Renal cortical epithelial cell (primary cell): ENCODE measurements at places on chromosomes 11 and 22.
A peak's percentile ranks its signal among the peaks of the same experiment; 100 is the strongest.

DNA sequence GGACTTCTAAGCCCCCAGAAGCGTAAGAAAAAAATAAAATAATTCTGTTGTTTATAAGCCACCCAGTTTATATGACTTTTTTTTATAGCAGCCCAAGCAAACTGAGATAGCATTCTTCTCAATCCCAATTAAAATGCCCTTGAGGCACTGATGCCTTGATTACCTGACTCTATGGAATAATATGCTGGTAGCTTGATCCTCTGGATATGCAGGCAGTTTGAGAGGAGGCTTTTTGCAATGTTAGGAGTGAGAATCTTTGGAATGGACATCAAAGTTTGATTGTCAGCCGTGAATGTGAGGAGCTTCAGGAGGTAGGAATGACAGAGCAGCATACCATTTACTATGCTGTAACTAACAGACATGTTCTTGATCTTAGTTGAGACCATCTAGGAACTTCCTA is 275.6 kb downstream of the AASDHPPT start:
- no peak for DNase-seq

- no peak for DNase-seq
Measured at GRCh38 chr11:112558691-112559090, 298.0 kb upstream of the PLET1 start.

- DNase-seq, result no peak
Measured at GRCh38 chr11:8442301-8442700, 151.7 kb downstream of the STK33 start.

- no peak for DNase-seq
Measured at GRCh38 chr11:9396752-9397151, 12.3 kb downstream of the IPO7 start.

- DNase-seq, result no peak
Measured at GRCh38 chr22:33986167-33986771, 66.0 kb upstream of the LARGE1 start.

DNA sequence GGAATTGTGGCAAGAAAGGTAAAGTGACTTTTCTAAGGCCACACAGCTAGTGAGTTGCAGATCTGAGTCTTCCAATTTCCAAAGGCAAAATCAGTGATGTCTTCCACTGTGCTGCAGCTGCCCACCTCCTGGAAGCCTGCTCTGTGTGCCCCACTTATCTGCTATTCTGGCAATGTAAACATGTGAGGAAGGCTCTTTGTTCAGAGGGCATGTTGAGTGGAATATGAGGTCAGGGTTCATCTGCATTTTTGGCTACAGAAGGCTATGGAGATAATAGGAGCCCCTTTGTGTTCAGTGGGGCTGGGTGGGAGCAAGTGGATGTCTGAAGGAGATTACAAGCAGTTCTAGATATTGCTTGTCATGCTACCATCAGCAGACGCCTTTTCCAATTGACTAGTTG is 396.2 kb downstream of the BUD13 start:
- DNase-seq, result no peak

DNA sequence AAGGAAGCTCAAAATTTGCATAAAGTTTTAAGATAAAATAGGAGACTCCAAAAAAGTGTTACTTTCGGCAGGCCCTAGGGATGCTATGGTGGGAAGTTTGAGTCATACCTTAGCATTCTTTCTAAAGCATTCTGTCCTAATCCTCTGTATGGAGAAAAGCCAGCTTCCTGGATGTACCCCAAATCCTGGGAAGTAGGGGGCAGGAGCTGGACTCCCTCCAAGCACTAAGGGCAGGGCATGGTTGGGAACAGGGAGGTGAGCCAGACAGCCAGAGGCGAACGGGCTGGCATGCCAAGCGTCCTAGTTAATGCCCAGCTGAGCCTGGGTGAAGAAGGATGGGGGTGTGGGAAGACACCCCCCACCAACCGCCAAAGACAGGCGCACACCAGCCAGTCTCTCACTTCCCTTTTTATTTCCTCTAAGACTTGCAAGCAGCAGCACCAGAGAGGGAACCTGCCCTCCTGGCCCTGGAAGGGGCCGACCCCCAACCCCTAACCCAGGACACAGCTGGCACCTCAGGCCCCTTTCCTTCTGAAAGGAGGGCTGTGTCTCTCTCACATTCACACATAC is 23.9 kb downstream of the RTN4RL2 start:
- DNase-seq, result no peak

DNA sequence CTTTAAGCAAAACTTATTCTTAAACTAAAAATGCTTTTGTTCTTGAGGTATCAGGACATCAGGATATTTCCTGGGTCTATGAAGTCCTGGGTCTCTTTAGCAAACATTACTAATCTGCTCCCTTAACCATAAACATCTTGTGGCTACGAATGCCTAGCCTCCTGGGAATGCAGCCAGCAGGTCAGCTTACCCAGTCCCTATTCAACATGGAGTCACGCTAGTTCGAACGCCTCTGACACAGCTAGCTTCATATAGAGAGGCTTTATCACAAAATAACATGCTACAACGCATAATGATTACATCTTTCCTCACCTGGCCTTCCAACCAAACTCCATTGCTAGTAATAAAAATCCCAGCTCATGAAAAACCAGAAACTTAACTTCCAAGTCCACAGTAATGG is 17.5 kb upstream of the FIBIN start:
- DNase-seq, result peak; percentile 40

DNA sequence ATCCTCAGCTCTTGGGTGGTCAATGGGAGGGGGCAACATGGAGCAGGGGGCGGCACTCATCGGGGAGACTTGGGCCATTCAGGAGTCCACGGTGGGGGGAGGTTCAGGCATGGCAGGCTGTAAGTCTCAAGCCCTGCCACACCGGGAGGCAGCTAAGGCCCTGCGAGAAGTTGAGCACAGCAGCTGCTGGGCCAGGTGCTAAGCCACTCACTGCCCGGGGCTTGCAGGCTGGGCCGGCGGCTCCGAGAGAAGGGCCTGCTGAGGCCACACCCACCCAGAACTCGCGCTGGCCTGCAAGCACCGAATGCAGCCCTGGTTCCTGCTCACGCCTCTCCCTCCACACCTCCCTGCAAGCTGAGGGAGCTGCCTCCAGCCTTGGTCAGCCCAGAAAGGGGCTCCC is 131.4 kb downstream of the OR4C45 start:
- DNase-seq, result no peak

GRCh38 chr11:66476173-66476840 is 3.9 kb upstream of the DPP3 start:
- DNase-seq, result no peak

GRCh38 chr22:33811208-33811607 is 109.1 kb downstream of the LARGE1 start:
- DNase-seq, result no peak

GRCh38 chr11:115869780-115870431 is 365.7 kb upstream of the CADM1 start:
- DNase-seq, result peak; percentile 16

GRCh38 chr22:23970816-23971486 is 3.3 kb downstream of the DDT start:
- DNase-seq, result no peak

DNA sequence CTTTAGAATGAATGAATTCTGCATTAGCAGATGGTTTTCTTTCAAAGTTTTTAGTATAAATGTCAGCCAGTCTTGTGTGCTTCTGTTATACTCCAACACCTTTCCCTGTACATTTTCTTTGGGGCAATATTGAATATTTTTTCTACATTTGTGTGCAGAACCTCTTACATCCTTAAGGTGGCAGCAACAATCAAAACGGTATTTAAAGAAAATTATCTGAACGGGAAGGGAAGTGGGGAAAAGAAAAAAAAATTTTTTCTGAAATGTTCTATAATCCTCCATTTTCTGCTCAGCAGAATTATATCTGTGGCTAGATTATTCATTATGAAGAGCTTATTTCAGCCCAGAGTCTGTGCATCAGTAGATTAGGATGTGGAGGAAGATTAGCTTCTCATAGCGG is 347.3 kb upstream of the RAG2 start:
- no peak for DNase-seq

- no peak for DNase-seq
Measured at GRCh38 chr11:81852896-81853295, 880.8 kb downstream of the FAM181B start.

DNA sequence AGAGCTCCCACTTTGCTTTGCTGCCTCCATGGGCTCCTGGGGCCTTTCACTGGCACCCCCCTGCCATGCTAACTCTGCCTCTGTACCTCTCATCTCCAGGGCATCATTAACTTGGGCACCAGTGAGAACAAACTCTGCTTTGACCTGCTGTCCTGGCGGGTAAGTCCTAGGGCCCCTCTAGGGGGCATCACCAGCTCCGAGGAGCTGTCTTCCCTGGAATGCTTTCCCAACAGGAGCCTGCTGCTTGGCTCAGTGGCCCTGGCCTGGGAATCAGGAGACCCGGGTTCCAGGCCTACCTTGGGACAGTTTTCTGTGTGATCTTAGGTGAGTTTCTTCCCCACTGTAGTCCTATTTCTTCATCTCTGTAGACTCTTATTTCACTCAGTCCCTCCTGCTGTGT is 5.1 kb downstream of the ACCS start:
- DNase-seq, result no peak

GRCh38 chr11:32400196-32400595 is 35.1 kb downstream of the WT1 start:
- DNase-seq, result peak; percentile 54

- no peak for DNase-seq
Measured at GRCh38 chr11:31794548-31794947, 16.6 kb downstream of the PAX6 start.

DNA sequence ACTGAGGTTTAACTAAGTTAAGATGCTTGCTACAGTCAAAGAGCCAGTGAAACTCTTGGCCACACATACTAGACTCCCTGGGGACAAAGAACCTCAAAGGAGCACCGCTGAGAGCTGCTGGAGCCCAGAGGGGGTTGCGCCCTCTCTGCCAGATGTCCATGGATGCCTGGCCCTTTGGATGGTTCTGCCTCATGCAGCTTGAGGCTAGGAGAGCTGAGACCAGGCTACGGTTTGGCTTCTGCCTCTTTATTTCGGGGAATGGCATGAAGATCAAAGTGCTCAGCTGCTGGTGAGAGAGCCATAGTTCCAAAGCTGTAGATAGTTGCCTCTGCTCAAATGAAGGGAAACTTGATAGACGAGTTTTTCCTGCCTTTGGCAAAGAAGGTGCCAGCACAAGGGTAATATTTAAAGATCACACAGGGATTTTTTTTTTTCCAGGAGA is 43.0 kb downstream of the RASSF10 start:
- no peak for DNase-seq

DNA sequence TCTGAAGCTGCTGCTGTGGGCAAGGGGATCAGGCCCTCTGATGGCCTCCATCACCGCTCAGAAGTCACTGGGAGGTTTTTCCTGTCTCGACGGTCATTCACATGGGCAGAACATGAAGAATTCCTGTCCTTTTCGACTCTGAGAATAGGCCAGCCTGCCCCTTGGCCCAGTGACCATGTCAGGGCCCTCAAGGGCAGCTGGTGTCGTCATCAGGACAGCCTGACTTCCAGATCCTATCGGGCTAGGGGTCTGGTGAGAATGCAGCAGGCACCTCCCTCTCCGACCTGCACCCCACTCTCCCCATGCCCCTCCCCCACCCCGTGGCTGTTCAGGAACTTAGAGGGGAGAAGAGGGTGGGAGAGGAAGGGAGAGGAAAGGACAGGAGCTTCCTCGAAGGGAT is 3.6 kb downstream of the TP53I11 start:
- DNase-seq, result no peak

DNA sequence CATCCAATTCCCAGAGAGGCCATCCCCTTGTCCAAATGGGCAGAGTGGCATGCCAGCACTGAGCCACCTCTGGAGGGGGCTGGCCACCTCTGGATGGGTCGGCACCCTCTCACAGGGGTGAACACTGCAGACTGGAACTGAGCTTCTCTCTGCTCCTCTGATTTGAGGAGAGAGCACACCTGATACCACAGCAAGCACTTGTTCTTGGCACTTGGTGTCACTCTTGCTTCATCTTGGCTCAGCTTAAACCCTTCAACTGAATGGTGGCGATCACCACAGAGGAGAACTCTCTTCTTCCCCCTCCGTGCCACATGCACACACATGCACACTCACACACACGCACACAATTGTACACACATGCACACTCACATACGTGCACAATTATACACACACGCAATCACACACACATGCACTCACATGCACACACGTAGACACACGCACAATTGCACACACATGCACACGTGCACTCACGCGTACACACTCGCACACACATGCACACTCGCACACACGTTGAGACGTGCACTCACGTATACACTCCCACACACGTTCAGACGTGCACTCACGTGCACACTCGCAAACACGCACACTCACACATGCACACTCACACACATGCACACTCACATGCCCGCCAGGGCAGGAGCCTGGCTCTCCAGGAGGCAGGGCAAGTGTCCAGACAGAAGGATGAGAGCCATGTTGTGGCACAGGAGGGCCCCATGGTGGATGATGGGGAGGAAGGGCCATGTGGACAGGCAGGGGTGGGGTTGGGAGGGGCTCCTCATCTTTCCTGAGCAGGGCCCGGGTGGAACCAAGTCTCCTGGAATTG is 23.4 kb downstream of the OVOL1 start:
- DNase-seq, result no peak

DNA sequence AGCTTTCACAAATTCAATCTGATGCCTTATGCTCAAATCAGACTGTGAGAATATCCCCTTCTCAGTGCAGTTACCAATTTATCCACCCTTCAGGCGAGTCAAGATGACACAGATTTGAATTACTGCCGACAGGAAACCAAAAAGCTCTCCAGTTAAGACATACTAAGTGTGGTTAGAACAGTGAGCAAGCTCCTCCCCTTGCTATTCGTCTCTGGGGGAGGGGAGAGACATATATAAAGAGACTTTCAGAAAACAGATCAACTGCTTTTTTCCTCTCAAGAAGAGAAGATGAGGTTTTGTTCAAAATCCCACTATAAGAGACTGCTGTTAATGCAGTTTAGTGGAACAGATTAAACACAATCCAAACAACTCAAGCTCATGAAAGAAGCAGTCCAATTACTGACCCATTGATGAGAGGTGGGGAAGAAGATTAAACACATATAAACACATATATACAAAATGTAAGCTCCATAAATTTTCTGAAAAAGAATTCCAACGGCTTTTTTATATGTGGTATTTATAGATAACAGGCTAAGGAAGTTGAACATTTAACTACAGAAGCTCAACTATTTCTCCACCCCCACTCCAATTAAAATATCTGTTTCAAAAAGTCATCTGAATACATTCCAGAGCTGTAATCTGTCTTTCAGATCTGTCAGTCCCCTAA is 102.7 kb downstream of the MRTFA start:
- peak; percentile 55 for DNase-seq
